ENCODE measurements at places on chromosomes 4 and X. TPM values are rescaled to one million over a fixed set of nuclear protein-coding genes. Genes with fewer than 3 reads are reported as not detected.

- no peaks in the 10 kb centered on the region for H3K4me1 ChIP-seq
- no peaks in the 10 kb centered on the region for H3K27me3 ChIP-seq
- H3K36me3 ChIP-seq = no peaks in the 10 kb centered on the region
- no peak overlapping the region for H3K27ac ChIP-seq
- DNase-seq = no peak
- no peak overlapping the region for H3K4me3 ChIP-seq
Measured at GRCh38 chr4:66034262-66034661, 364.0 kb upstream of the EPHA5 start.

GRCh38 chrX:41419082-41419481 lies 28.1 kb upstream of the NYX start:
- no peak overlapping the region for H3K4me3 ChIP-seq
- no peak overlapping the region for H3K27ac ChIP-seq

GRCh38 chr4:151143162-151143561 lies 43.7 kb downstream of the RPS3A start:
- H3K36me3 ChIP-seq = no peaks in the 10 kb centered on the region
- no peaks in the 10 kb centered on the region for H3K27me3 ChIP-seq
- H3K4me3 ChIP-seq = no peak overlapping the region
- no peak for DNase-seq
- H3K4me1 ChIP-seq = no peaks in the 10 kb centered on the region

PPM1K gene
- total RNA-seq = 34.0 TPM

PDZD4 gene
- total RNA-seq = 1.7 TPM

PHOX2B gene
- not detected for total RNA-seq

GRCh38 chrX:9816084-9816700 lies 30.0 kb downstream of the SHROOM2 start:
- H3K27ac ChIP-seq = no peak overlapping the region
- DNase-seq = no peak
- no peaks in the 10 kb centered on the region for H3K36me3 ChIP-seq
- H3K4me1 ChIP-seq = no peaks in the 10 kb centered on the region
- H3K27me3 ChIP-seq = no peaks in the 10 kb centered on the region

ZNF827 gene
- total RNA-seq = 5.2 TPM

GRCh38 chr4:139969635-139970266 lies 184.2 kb downstream of the MAML3 start:
- H3K27ac ChIP-seq = no peak overlapping the region
- H3K36me3 ChIP-seq = no peaks in the 10 kb centered on the region
- H3K27me3 ChIP-seq = no peaks in the 10 kb centered on the region
- H3K4me3 ChIP-seq = no peak overlapping the region
- DNase-seq = no peak
- H3K4me1 ChIP-seq = peaks cover 15% of the 10 kb centered on the region

FAM184B gene
- 0.19 TPM for total RNA-seq

- no peak overlapping the region for H3K27ac ChIP-seq
- no peaks in the 10 kb centered on the region for H3K36me3 ChIP-seq
- no peak overlapping the region for H3K4me3 ChIP-seq
- no peaks in the 10 kb centered on the region for H3K27me3 ChIP-seq
- no peak for DNase-seq
Measured at GRCh38 chr4:112664611-112665010, 27.7 kb downstream of the LARP7 start.

DNA sequence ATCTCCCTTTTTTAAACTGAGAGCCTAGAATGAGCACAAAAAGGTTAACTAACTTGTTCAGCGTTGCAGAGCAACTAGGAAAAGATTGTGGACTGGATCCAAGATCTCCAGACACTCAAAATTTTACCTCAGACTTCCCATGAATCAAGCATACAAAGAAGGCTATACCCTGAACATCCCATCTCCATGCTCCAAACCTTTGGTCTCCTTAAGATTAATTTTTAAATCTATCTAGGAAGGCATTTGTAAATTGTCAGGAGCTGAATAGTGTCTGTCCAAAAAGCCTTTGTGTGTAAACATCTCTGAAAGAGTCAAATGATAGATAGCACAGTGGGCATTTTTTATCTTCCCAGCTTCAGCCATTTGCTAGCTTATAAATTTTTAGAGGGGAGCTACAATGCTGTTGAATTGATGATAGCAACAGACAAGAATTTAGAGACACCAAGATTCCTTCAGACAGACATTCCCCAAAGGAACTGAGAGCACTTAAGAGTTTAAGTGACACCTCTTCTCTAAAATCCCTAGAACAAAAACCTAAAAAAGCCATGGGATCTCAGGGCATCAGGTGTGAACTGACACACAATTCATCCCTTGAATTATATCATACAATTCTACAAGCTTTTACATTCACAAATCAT lies 480.8 kb upstream of the FAM241A start:
- DNase-seq = no peak
- no peaks in the 10 kb centered on the region for H3K4me1 ChIP-seq
- no peak overlapping the region for H3K27ac ChIP-seq
- no peaks in the 10 kb centered on the region for H3K27me3 ChIP-seq

- H3K36me3 ChIP-seq = no peaks in the 10 kb centered on the region
- no peak overlapping the region for H3K27ac ChIP-seq
- H3K27me3 ChIP-seq = no peaks in the 10 kb centered on the region
- DNase-seq = no peak
- no peaks in the 10 kb centered on the region for H3K4me1 ChIP-seq
Measured at GRCh38 chr4:126851391-126851790, 781.4 kb upstream of the INTU start.

DNA sequence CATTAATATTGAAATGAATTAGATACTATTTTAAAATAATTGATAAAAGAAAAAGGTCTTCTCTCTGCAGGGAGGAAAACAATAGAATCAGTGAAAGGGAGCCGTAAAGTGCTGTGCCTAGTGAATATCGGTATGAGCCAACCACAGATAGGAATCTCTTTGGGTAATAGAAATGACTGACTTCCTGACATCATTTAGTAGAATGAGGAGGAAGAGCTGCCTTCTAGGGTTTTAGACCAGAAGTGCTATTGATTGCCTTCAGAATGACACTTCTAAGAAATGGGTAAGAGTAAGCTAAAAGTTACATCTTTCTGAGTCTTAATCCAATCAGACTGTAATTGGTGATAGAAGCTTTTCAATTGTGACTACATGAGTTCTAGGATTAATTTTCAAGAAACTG lies 134.0 kb upstream of the MAP9 start:
- H3K4me3 ChIP-seq = no peak overlapping the region
- H3K36me3 ChIP-seq = no peaks in the 10 kb centered on the region
- no peak overlapping the region for H3K27ac ChIP-seq
- no peaks in the 10 kb centered on the region for H3K4me1 ChIP-seq

IL2RG gene
- total RNA-seq = 15.5 TPM

DNA sequence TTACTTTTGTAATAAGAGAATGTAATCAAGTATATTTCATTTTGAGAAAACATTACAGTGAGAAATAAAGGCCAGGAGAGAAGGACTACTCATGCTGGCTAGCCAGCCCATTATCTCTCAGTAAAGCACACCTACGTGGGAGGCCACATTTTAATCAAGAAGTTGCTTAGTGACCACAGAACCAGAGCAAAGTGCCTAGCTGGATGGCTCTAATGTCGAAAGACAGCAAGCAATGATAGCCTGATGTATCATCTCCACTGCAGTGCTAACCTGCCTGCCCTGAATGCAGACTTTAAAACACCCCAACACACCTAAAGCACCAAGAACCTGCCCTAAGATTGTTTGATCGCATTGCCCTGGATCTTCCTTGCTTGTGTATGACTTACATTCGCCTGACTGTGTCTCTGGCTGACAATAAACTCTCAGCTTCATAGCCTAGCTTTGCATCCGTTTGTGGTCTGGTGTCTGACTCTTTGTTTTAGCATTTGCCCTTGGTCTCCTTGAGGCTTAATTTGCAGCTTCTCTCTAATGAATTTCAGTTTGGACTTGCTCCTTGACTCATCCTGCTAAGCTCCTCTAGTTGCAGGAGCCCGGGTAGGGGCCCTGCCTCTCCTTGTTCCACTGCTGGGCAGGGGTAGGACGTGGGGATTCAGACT lies 31.4 kb upstream of the SOWAHD start:
- H3K4me1 ChIP-seq = no peaks in the 10 kb centered on the region
- no peaks in the 10 kb centered on the region for H3K27me3 ChIP-seq
- no peak overlapping the region for H3K4me3 ChIP-seq
- no peak for DNase-seq
- H3K27ac ChIP-seq = no peak overlapping the region

DNA sequence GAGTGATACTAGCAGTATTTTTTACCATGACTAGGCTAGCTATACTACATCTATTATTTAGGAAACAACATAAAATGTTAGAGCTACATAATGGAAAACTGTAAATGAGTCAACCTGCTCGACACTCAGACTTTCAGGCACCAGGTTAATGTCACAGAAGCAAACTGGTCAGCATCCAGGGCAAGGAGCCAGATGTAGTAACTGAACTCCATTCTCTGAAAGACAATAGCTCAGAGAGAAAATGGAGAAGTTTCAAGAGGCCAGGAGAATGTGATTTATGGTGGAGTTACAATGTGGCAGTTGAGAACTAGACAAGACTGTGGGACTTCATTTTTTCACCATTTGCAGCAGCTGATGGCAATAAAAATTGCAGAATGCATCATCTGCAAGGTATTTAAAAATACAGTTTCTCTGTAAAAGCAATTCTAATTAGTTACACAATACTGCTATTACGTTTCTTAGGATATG lies 342.7 kb upstream of the PABPC4L start:
- H3K27ac ChIP-seq = no peak overlapping the region
- H3K36me3 ChIP-seq = no peaks in the 10 kb centered on the region
- no peaks in the 10 kb centered on the region for H3K4me1 ChIP-seq
- H3K4me3 ChIP-seq = no peak overlapping the region
- DNase-seq = no peak
- no peaks in the 10 kb centered on the region for H3K27me3 ChIP-seq

DNA sequence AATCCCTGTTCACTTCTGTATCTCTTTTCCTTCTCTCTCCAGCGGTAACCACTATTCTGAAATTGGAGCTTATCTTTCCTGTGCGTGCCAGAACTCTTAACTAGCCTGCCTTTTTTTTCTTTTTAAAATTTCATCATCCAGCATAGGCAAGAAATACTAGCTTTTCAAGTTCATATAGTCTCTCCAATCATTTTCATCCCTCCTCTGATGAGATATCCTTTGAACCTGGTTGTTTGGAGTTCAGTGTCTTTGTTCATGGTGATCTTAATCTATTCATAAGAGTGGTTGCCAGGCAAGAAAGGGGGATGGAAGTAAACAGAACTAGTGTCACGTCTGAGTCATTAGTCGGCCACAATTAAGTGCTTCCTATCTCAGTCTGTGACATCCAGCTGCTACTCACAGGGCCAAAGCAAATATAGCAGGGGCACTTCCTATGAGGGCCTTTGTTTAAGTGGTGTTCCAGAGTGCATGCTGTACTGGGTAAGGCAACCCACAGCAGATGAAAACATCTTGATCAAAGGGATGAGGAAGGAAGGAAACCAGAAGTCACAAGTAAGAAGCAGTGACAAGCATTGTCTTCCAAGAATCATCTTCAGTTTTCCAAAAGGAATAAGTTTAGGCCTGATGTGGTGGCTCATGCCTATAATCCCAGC lies 56.4 kb upstream of the XIAP start:
- no peak overlapping the region for H3K4me3 ChIP-seq
- H3K27ac ChIP-seq = peak overlapping the region; percentile 0
- DNase-seq = no peak
- no peaks in the 10 kb centered on the region for H3K27me3 ChIP-seq

UNC5C gene
- 0.11 TPM for total RNA-seq

DNA sequence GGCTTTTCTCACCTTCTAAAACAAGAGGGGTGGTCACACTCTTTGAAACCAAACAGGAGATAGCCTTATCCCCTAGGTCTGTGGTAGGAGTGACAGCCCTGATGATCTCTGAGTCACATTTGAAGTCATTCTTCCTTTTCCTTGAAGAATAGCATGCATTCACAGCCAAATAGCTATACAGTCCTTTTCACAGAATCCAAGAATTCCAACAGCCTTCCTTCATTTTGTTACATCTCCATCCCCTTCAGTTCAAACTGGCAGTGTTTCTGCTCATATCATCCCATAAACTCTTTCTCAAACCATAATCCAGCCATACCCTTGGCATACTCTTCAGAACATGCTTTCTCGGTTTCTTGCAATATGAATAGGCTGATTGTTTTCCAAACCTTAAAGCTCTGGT lies 33.3 kb upstream of the TMEM184C start:
- H3K4me1 ChIP-seq = no peaks in the 10 kb centered on the region
- no peaks in the 10 kb centered on the region for H3K27me3 ChIP-seq
- DNase-seq = no peak
- no peak overlapping the region for H3K27ac ChIP-seq
- H3K4me3 ChIP-seq = no peak overlapping the region

DNA sequence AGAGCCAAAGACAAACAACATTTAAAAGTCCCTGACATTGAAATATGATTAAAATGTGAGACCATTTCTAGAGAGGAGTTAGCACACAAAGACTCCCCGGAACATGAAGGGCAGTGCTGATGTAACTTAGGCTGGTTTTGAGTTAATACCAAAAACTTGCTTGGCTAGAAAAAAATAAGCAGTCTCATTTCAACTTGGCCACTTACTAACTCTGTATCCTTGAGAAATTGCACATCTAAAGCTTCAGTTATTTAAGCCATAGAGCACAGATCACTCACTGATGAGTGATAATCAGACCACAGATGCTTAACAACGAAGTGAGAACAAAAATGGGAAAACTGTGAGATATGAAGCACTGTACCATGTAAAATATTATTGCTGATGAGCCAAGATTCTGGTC lies 65.9 kb upstream of the MAOA start:
- H3K27ac ChIP-seq = peak overlapping the region; percentile 78
- H3K4me1 ChIP-seq = peaks cover 45% of the 10 kb centered on the region
- H3K36me3 ChIP-seq = no peaks in the 10 kb centered on the region
- no peak overlapping the region for H3K4me3 ChIP-seq
- H3K27me3 ChIP-seq = no peaks in the 10 kb centered on the region

SPIN3 gene
- 4.5 TPM for total RNA-seq

DNA sequence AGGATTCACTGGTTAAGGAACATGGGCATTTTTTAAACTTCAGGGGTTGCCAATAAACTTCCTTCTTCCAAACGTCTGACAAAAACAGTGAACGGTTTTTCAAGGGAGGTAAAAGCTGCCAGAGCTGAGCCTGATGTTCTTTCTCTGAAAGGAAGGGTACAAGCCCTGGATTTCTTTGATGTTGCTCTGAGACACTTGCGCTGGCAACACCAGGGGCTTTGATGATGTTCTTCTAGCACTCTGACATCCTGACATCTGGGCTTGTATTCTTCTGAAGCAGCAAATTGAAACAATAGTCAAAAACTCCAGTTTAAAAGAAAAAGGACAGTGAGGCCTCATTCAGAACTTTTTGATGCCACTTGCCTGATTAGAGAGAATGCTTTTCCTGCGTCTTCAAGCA lies 11.8 kb downstream of the FTHL17 start:
- no peaks in the 10 kb centered on the region for H3K36me3 ChIP-seq
- no peaks in the 10 kb centered on the region for H3K4me1 ChIP-seq
- no peak overlapping the region for H3K27ac ChIP-seq
- no peak for DNase-seq
- H3K27me3 ChIP-seq = no peaks in the 10 kb centered on the region
- no peak overlapping the region for H3K4me3 ChIP-seq

GRCh38 chr4:6109842-6110560 lies 90.3 kb downstream of the JAKMIP1 start:
- no peak for DNase-seq
- no peak overlapping the region for H3K27ac ChIP-seq
